Ascending aorta (tissue), 2 donors: ENCODE measurements at places on chromosomes 3 and 15. TPM values are rescaled to one million over a fixed set of nuclear protein-coding genes. Genes with fewer than 3 reads are reported as not detected.

BSN gene
- total RNA-seq, result 0.85 TPM

MYEF2 gene
- 13.6 TPM for total RNA-seq

DNA sequence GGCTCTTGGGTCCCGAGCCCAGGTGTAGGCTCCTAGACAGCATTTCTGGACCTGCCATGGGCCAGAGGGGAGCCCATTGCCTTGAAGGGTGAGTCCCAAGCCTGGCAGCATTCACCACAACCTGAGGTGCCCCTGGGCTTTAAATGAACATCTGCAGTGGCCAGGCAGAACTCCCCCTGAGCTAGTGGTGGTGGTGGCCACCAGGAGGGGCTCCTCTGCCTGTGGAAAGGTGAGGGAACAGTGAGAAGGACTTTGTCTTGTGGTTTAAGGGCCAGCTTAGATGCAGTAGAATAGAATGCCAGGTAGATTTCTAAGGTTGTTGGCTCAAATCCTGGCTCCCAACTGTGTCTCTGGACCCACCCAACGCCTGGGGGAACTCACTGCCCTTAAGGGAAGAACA, 55.6 kb downstream of the CASR start:
- no peak overlapping the region for H3K27ac ChIP-seq
- no peaks in the 10 kb centered on the region for H3K36me3 ChIP-seq
- H3K27me3 ChIP-seq, result no peaks in the 10 kb centered on the region
- no peaks in the 10 kb centered on the region for H3K4me1 ChIP-seq
- H3K4me3 ChIP-seq, result no peak overlapping the region
- DNase-seq, result no peak

DNA sequence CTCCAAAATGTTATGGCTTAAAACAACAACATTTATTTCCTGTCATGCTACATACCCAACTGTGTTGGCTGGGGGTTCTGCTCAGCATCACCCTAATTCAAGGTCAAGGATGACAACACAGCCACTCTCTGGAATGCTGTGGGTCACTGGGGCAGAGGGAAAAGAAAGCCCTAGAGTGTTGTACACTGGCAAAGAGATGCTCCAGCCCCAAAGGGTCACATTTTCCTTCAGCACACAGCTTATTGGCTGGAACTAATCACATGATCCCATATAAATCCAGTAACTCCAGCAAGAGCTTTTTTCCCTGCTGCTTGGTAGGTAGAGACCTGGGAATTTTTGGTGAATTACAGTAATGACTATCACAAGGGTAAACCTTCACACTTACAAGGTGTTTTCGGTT, 1041.4 kb downstream of the NTRK3 start:
- H3K4me3 ChIP-seq, result no peak overlapping the region
- H3K4me1 ChIP-seq, result no peaks in the 10 kb centered on the region
- DNase-seq, result no peak
- H3K27me3 ChIP-seq, result no peaks in the 10 kb centered on the region
- H3K27ac ChIP-seq, result no peak overlapping the region

DNA sequence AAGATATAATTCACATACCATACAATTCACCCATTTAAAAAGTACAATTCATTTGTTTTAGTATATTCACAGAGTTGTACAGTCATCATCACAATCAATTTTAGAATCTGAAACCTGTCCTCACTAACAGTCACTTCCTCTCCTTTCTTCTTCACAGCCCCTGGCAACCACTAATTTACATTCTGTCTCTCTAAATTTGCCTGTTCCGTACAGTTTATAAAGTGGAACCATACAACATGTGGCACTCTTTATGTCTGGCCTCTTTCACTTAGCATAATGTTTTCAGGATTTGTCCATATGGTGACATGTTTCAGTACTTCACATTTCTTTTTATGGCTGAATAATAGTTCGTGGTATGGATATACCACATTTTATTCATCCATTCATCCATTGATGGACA, 22.7 kb downstream of the ERICH6 start:
- no peaks in the 10 kb centered on the region for H3K4me1 ChIP-seq
- no peaks in the 10 kb centered on the region for H3K27me3 ChIP-seq
- DNase-seq, result no peak
- H3K4me3 ChIP-seq, result no peak overlapping the region
- H3K36me3 ChIP-seq, result no peaks in the 10 kb centered on the region

GRCh38 chr3:113088616-113089015, 97.8 kb downstream of the GTPBP8 start:
- H3K4me1 ChIP-seq, result no peaks in the 10 kb centered on the region
- H3K36me3 ChIP-seq, result no peaks in the 10 kb centered on the region
- no peak for DNase-seq
- H3K27me3 ChIP-seq, result no peaks in the 10 kb centered on the region

DNA sequence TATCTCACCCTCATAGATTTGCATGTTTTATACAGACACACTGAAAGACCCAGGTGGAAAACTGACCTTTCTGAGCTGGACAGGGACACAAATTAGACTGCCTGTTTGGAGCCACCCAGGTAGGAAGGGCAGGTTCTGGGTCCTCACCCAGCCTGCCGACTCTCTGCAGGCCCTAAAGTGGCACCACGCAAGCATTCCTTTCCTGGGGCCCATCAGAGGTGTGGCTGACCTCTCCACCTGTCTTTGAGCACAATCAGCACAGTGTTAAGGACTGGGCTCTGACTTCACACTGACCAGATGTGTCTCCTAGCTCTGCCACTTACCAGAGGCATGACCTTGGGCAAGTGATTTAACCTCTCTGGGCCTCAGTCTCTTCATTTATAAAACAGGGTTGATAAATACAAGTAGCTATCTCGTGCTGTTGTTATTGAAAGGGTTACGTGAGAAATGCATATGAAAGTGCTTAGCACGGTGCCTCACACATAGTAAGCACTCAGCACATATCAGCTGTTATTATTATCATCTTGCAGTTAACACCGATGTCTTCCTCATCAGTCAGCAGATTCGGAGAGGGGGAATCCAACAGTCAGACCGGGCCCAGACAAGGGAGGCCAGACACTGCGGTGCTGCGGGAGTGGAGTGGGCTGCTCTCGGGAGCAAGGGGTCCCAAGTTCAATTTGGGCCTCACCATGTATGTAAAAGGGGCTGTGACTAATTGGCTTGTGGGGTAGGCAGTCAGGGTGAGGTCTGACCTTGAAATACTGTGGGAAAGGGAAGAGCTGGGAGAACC, 2.0 kb upstream of the TBC1D2B start:
- H3K27ac ChIP-seq, result no peak overlapping the region
- H3K36me3 ChIP-seq, result no peaks in the 10 kb centered on the region
- H3K4me1 ChIP-seq, result no peaks in the 10 kb centered on the region
- no peak for DNase-seq
- H3K4me3 ChIP-seq, result no peak overlapping the region
- H3K27me3 ChIP-seq, result no peaks in the 10 kb centered on the region

DNA sequence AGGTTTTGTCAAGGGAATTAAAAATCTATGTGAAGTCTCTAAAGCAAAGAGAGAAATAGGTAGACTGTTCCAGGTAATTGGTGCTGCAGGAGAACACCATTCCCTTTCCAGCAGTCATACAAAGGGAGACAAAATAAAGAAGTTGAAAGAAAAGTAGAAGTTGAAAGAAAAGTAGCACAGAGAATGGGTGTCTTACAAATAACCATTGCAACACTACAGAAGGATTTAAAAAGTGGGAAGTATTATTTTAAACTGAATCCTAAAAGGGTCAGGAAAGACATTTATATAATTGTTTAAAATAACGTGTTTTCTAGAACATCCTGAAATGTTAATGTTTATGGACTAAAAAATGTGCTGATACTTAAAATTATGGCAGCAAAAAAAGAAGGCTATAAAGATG, 223.8 kb downstream of the RSRC1 start:
- DNase-seq, result no peak
- no peak overlapping the region for H3K27ac ChIP-seq
- H3K4me3 ChIP-seq, result no peak overlapping the region
- no peaks in the 10 kb centered on the region for H3K27me3 ChIP-seq
- no peaks in the 10 kb centered on the region for H3K36me3 ChIP-seq

DNA sequence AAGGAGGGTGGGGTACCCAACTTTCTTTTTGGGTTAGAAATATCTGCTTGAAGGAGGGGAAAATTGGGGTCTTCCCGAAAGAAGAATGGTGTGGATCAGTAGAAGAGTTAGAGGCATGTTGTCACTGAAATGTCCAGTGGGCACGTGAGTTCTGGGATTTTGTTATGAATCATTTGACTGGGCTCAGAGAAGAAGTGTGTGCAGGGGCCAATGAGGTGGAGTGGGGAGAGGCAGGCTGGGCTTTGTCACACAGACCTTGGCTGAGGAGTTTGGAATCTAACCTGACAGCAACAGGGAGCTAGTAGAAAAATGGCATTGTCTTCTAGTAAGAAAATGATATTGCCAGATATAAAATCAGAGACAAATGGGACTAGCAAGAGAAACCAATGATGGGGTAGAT, 436.8 kb downstream of the MFSD1 start:
- H3K27ac ChIP-seq, result no peak overlapping the region
- no peaks in the 10 kb centered on the region for H3K36me3 ChIP-seq
- H3K4me1 ChIP-seq, result no peaks in the 10 kb centered on the region
- H3K4me3 ChIP-seq, result no peak overlapping the region

DNA sequence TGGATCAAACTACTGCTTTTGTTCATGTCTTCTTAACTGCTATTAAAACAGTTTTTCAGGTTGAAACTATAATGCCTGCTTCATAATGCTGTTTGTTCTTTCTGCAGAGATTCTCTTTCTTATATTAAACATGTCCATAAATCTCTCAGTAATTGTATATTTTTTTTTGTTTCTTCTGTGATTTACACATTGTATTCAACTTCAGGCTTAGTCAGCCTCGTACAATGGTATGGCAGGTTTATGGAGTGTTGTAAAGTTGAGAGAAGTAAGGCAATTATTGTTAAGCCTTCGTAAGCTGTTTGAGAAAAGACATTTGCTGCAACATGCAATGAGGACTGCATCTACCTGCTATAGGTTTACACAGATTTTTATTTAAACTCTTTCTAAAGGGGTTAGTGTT, 977.1 kb downstream of the DIPK2A start:
- no peak overlapping the region for H3K4me3 ChIP-seq
- H3K27ac ChIP-seq, result no peak overlapping the region
- no peaks in the 10 kb centered on the region for H3K36me3 ChIP-seq
- H3K4me1 ChIP-seq, result no peaks in the 10 kb centered on the region
- no peak for DNase-seq

DNA sequence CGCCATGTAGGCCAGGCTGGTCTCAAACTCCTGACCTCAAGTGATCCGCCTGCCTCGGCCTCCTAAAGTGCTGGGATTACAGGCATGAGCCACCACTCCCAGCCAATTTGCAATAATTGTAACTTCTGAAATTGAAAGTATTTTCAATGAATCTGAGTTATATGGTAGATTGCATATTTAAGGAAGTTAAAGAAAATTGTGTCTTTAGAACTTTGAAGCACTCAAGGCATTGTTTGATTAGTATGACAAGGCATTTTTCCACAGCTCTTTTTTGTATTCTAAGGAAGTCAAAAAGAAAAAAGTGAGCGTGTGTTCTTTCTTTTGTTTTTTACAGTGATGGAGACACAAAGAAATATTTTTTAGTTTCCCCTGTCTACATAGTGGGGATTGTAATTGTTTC, 15.7 kb upstream of the RPLP1 start:
- DNase-seq, result no peak
- no peaks in the 10 kb centered on the region for H3K27me3 ChIP-seq
- peaks cover 7% of the 10 kb centered on the region for H3K36me3 ChIP-seq
- H3K4me1 ChIP-seq, result no peaks in the 10 kb centered on the region

GRCh38 chr3:9721700-9722060, 9.9 kb upstream of the BRPF1 start:
- H3K4me1 ChIP-seq, result no peaks in the 10 kb centered on the region
- no peak overlapping the region for H3K4me3 ChIP-seq
- H3K36me3 ChIP-seq, result no peaks in the 10 kb centered on the region
